Fibroblast of pulmonary artery (primary cell): ENCODE measurements at places on chromosomes 5 and 9.

DNA sequence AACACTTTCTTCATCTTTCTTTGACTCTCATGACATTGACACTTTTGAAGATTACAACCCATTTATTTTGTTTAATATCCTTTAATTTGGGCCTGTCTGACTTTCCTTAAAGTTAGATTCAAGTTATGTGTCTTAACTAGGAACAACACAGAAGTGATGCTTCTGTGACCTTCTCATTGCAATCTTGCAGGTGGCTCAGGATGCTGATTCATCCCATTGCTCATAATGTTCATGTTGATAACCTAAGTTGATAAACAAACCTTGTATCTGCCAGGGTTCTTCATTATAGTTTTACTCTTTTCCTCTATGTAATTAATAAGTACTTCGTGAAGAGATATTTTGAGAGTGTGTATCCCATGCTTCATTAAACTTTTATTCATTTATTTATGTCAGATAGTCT, 107.2 kb upstream of the SHB start:
- DNase-seq = no peak

GRCh38 chr5:109998726-109999125, 309.0 kb downstream of the MAN2A1 start:
- no peak for DNase-seq

DNA sequence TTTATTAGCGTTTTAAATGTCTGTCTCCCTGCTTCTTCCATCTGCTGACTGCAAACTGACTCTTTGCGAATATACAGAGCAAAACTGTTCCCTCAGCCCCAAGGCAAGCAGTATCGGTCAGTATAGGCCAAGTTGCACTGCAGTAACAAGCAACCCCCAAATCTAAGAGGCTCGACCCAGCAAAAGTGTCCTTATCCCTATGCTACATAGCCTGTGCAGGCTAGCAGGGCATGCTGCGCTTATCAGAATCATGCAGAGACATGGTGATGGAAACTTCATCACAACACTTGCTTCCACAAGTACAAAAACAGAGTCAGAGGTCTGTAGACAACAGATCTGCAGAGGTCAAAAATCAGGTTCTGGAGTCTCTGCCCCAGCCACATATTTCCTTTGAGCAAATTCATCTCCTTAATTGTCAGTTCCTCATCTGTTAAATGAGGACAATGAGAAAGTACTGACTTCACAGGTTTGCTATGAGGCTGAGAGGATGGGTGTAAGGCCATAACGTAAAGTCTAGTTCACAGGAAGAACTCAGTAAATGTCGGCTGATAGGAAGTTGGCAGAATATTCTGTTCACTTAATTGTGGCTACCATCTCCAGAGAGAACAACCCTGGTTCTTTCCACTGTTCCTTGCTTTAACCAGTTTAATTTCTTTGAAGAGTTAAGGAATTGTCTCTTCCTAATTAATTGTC, 9.6 kb upstream of the IL17B start:
- no peak for DNase-seq

DNA sequence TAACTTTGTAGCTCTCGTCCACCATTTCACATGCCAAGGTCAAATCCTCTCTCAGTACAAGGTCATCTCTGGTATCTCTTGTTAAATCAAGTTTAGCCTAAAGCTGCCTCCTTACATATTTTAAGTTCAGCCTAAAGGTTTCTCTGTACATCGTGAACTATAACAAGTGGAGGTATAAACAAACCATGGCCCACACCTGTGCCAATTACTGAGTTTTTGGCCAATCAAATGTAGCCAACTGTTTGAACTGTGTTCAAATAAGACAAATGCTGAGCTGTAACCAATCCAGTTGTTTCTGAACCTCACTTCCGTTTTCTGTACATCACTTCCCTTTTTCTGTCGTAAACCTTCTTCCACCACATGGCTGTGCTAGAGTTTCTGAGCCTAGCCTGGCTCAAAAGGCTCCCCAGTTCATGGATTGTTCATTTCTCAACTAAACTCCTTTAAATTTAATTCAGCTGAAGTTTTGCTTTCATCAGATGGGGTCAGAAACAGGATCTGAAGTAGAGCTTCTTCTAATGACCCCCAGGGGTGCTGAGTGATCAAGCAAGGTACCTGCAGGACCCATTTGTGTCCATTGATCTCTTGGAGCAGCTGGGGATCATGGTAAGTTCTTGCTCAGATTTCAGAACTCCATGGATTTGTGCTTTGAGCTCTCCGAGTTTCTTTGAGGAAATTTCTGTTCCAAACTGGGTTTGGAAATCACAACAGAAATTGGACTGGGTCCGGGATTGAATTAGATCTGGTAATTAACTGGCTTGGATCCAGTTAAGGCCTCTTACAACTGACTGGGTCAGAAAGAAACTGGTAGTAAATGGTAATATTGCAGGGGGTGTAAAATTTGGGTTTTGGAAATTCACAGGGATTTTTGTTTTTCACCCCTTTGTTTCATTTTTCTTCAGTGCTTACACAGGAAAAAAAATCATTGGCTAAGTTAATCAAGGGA, 11.0 kb upstream of the NANS start:
- no peak for DNase-seq

GRCh38 chr9:136773386-136774044, 9.2 kb upstream of the LCN15 start:
- no peak for DNase-seq

- peak; percentile 60 for DNase-seq
Measured at GRCh38 chr9:34869390-34869789, 88.7 kb upstream of the PHF24 start.
